ENCODE measurements at places on chromosomes 6 and 20.

GRCh38 chr6:2134554-2134953, 110.9 kb downstream of the GMDS start:
- no peak for DNase-seq

DNA sequence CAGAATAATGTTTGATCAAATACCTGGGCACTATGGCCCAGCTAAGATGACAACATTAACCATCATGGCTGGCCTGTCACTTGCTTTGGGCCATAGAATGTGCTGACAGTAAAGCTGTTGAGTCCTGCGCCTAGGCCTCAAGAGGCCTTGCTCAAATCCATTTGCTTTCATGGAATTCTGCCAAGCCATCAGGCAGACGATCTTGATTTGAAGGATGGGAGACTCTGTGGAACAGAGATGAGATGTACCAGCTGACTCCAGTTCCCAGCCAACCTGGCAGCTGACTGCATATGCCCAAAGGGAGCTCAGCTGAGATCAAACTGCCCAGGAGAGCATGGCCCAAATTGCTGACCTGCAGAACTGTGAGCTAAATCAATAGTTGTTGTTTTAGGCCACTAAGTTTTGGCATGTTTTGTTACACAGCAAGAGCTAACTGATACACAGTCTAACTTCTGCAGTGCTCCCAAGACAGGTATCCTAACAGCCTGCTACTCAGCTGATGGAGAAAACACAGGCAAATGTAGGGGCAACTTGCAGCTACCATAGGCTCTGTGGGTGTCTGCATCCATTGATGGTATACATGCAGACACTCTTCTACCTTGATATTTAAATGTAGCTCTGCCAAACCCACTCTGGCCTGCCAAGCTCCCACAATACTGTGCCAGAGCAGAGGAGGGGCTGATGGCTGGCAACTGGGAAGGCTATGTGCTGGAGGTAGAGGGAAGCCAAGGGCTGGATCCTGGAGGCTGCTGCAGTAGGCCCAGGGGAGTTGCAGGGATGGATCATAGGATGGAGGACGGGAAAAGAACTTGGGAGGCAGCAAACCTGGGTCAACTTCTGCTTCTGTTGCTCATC, 55.2 kb upstream of the RNF24 start:
- DNase-seq: no peak

DNA sequence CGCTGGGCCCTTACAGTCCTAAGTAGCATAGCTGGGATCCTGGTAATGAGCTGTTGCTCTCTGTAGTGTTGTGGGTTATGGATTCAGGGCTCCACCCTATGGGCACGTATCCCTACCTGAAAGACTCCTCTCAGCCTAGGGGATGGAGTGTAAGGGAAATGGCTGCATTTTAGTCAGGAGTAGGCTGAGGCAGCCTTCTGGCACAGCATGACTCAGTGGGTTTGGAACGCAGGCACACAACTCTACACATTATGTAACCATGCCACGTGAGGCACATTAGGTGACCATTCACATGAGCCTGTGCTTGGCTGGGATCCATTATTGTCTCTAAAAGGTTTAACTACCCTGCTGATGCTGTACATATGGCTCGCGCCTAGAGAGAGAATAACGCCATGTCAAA, 27.8 kb downstream of the HDDC2 start:
- no peak for DNase-seq

GRCh38 chr20:59040667-59041066, 1.9 kb downstream of the PRELID3B start:
- no peak for DNase-seq

- no peak for DNase-seq
Measured at GRCh38 chr6:144296973-144297372, 11.8 kb downstream of the UTRN start.

DNA sequence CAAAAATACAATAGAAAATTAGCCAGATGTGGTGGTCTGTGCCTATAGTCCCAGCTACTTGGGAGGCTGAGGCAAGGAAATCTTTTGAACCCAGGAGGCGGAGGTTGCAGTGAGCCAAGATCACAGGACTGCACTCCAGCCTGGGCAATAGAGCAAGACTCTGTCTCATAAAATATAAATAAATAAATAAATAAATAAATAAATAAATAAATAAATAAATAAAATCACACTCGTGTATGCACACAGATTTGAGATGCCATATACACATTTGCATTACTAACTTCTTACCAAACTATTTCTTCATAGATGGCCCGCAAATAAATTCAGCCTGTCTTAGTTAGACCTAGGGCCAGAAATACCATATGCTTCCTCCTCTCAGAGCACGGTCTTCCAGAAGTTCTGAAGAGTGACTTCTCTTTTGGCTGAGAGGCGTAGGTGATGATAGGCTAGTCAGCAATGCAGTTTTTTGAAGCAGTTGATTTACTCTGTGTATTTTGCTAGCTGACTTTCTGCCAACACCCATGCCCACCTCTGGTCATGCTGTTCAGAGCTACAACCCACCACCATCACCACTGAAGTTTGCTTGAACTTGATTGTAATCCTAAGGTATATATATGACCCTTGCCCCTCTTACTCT, 150.1 kb downstream of the SASH1 start:
- no peak for DNase-seq

All from globus pallidus (tissue), 1 donor.